ENCODE measurements at places on chromosomes 2 and 18.

- DNase-seq: no peak
Observed at GRCh38 chr2:192265751-192266150, 71.0 kb upstream of the TMEFF2 start.

GRCh38 chr2:201904538-201905420 lies 98.4 kb downstream of the CDK15 start:
- no peak for DNase-seq

GRCh38 chr2:42125841-42126594 lies 43.1 kb upstream of the EML4 start:
- no peak for DNase-seq

- no peak for DNase-seq
Observed at GRCh38 chr2:9462313-9462712, 12.0 kb upstream of the IAH1 start.

DNA sequence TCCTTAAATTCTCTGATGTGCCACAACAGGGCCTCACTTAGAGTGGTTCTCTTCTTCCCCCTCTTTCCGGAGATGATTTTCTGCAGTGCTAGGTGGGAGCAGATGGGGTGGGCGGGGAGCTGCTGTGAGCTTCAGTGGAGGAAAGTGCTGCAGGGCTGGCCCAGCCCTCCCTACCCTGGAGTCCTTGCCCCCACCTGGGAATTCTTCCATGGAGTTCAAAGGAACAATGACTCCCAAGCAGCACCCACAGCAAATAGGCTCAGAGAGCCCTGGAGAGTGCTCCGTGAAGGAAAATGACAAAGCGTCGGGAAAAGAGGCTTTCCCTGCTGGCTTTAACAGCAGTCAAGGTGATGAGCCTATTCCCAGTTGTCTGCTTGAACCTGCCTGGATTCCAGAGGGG lies 28.8 kb downstream of the LOXHD1 start:
- DNase-seq: no peak

GRCh38 chr18:46894124-46894523 lies 23.2 kb downstream of the PIAS2 start:
- no peak for DNase-seq

GRCh38 chr2:41182961-41183360 lies 731.1 kb upstream of the SLC8A1 start:
- DNase-seq: no peak

DNA sequence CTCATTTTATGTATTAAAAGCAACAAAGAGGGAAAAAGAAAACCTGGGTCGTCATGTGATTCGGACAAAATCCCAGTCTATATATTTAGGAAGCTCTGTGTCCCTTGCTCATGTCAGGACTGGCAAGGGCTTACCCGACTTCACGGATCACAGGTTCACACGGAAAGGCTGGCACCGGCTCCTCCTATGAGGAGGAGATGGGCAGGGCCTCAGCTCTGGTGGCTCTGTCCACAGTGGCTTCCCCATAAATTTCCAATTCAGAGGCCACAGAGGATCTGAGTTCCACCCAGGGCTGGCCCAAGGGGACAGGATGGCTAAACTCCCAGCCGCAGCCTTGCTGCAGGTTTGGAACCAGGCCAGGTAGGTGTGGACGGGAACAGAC lies 186.8 kb downstream of the BCL2 start:
- DNase-seq: no peak

- no peak for DNase-seq
Observed at GRCh38 chr18:61876899-61877298, 15.9 kb downstream of the RNF152 start.

DNA sequence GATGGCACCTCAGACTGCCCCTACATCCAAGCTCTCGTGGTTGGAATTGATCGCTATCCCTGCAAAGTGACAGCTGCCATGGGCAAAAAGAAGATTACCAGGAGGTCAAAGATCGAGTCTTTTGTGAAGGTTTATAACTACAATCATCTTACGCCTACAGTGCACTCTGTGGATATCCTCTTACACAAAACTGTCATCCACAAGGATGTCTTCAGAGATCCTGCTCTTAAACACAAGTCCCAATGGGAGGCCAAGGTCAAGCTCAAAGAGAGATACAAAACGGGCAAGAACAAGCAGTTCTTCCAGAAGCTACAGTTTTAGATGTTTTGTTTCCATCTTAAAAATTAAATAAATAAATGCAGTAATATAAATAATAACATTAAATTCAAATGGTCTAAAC lies 45.4 kb downstream of the INO80D start:
- no peak for DNase-seq

DNA sequence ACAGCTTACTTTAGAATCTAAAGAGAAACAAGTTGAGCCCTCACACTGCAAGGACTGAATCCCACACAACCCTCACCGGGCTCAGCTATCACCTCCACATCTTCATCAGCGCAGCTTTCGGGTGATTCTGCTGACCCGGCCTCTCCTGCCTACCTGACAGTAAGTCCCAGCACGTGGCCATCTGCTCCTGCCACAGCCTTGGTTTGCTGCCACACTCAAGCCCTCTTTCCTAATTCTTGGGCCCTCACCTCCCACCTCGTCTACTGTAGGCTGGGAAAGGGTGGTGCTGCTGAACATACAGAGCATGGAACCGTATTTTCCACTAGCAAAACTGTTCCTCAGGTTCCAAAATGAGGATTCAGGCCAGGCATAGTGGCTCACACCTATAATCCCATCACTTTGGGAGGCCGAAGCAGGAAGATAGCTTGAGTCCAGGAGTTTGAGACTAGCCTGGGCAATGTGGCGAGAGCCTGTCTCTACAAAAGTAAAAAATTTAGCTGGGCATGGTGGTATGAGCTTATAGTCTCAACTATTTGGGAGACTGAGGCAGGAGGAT lies 55.3 kb upstream of the HAAO start:
- no peak for DNase-seq

GRCh38 chr18:78984941-78985784 lies 5.5 kb downstream of the SALL3 start:
- DNase-seq: no peak

DNA sequence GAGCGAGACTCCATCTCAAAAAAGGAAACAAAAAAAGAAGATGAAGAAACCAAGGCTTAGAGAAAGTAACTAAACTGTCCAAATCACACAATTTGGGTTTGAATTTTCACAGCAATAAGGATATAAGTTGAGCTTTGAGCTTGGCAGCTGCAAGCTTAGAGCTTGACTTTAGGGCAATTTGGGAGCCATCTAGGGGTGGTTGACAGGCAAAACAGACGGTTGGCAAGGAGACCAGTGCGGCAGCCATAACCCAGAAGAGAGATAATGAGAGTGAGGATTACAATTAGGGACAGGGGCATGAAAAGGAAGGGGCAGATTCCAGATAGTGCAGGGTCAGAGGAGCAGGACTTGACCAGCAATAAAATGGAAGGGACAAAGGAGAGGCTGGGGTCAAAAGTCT lies 382.2 kb upstream of the HNRNPA3 start:
- no peak for DNase-seq

DNA sequence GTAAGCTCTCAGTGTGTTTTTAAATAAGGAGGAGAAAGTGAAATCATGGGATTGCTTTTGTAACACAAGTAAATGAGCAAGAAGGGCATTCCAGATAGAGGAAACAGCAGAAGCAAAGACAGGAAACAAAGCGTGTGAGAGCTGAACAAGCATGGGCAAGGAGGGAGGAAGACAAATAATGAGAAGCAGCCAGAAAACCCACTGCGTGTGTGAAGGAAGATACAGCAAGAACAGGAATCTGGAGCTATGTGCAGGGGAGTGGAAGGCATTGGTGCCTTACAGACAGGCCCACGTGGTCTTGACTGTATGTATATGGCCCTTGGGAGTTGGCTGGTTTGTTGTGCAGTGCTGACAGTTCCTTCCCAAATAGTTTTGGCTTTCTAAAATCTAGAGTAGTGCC lies 88.6 kb downstream of the AAK1 start:
- no peak for DNase-seq

GRCh38 chr2:119929537-119929936 lies 83.3 kb upstream of the EPB41L5 start:
- DNase-seq: no peak

DNA sequence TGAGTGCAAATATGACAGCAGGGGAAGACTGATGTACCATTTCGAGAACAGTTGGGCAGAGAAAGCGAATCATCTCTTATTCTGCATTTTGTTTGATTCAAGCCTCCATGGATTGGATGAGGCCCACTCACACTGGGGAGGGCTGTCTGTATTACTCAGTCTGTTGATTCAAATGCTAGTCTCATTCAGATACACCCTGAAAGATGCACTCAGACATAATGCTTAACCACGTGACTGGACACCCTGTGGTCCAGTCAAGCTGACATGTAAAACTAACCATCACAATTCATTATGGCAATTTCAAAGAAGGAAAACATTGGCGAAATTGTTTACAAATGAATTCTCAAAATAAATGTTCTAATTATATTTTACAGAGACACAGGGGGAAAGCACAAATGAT lies 1210.2 kb downstream of the DPP10 start:
- no peak for DNase-seq

GRCh38 chr2:38590053-38590452 lies 12.7 kb downstream of the HNRNPLL start:
- no peak for DNase-seq
